Stimulated activated naive CD4-positive, alpha-beta T cell treated with Interleukin-2 at 50 U/mL for 16 hours (primary cell): ENCODE measurements at places on chromosomes 5 and 9.

GRCh38 chr5:68147659-68148058, 67.9 kb upstream of the PIK3R1 start:
- no peak for DNase-seq

DNA sequence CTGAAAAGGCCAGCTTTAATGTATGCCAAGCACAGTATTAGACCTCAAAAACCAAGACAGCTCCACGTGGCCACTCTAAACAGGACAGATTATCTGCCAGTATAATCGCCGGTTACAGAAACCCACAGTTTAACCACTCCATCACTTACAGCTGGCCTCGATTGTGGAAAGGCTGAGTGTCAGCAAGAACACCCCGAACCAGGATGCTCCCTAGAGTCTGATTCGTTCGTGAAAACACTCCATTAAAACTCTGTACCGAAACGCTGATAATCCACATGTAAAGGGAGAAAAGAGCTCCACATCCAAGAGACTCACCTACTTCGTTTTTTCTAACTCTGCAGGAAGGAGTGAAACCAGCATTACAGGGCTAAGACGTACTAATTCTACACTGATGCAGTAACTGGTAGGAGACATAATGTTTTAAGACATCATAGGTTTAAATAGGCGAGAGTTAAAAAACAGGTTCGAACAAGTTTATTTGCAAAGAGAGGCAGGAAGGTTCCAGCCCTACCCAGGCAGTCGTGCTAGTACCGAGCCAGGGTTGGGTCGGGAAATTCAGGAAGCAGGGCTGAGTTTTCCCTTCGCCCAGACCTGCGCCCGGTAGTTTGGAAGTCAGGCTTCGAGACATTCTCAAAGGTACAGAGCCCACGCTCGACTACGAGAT, 949 bp downstream of the SERINC5 start:
- DNase-seq = peak; percentile 16

- DNase-seq = no peak
These were observed at the start of gene CDH18 for GRCh38 chr5:19987612-19988361. TSS of gene CDH18 (minus strand) at chr5:19988200. CDS start at chr5:19838986, 149,214 bp downstream.

DNA sequence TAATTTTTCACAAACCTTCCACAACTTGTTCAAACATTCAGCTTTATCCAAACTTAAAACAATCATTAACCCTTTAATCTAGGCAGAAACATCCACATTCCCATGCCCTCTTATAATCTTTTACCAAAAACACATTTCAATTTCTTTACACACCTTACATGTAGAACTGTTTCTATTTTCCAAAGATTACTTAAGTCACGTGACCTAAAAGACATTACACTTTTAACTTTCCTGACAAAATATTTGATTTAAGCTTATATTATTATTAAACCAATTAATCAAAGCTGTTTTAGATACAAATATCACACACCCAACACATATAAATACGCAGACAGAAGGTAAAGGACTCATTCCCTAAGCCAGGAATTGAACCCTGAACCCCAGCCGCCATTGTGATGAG, 21.0 kb upstream of the MRPS30 start:
- no peak for DNase-seq

GRCh38 chr9:94685359-94685758, 41.1 kb upstream of the AOPEP start:
- no peak for DNase-seq

DNA sequence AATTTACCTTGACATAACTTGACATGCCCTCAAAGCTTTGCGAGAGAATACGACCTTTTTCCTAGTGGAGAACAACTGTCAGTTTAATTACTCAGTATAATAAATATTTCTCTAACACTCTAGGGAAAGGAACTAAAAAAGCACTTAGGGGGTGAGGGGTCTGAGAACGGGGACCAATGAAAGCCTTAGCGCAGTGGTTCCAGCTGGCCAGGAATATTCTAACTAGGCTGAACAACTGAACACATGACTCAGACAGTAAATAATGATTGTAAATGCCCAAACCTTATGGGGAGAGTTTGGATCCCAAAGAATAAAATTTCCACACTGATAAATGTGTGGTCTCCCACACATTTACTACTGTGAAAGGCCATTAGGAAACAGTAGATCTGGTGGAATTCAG, 14.9 kb downstream of the MYO10 start:
- DNase-seq = no peak

GRCh38 chr5:122427621-122428020, 115.6 kb downstream of the SNCAIP start:
- DNase-seq = no peak

GRCh38 chr9:98477884-98478283, 222.4 kb upstream of the TBC1D2 start:
- DNase-seq = no peak

DNA sequence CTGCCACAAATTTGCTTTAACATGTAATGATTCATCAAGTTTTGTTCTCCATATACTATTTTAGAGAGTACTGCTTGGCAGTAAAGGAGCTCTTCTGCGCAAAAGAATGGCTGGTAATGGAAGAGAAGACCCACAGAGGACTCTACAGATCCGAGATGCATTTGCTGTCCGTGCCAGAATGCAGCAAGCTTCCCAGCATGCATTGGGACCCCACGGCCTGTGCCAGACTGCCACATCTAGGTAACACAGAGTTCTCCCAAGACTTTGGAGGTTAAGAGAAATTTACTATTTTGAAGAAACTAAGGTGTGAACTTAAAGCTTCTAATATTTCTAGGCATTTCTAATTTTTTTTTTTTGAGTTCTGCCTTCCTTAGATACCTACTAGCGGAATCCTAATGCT, 107.1 kb downstream of the MUSK start:
- DNase-seq = no peak

DNA sequence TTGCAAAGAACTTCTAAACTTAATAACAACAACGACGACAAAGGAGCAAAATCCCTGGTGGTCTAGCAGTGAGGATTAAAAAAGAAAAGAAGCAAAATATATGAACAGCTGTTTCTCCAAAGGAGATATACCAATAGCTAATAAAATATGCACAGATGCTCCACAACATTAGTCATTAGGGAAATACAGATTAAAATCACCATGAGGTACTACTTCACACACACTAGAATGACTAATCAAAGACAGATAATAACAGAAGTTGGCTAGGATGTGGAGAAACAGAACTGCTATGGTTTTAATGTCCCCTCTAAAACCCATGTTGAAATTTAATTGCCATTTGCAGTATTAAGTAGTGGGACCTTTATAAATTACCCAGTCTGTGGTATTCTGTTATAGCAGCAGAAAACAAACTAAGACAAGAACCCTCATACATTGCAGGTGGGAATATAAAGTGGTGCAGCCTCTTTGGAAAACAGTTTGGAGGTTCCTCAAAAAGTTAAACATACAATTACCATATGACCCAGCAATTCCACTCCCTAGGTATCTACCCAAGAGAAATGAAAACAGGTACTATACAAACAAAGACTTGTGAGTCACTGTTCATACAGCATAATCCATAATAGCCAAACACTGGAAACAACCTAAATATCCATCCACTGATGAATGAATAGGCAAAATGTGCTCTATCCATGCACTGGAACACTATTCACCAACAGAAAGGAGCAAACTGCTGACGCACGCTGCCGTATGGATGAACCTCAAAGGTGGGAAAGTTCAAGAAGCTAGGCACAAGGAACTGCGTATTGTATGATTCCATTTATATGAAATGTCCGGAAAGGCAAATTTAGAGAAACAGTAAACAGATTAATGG, 11.4 kb upstream of the DUSP1 start:
- no peak for DNase-seq

DNA sequence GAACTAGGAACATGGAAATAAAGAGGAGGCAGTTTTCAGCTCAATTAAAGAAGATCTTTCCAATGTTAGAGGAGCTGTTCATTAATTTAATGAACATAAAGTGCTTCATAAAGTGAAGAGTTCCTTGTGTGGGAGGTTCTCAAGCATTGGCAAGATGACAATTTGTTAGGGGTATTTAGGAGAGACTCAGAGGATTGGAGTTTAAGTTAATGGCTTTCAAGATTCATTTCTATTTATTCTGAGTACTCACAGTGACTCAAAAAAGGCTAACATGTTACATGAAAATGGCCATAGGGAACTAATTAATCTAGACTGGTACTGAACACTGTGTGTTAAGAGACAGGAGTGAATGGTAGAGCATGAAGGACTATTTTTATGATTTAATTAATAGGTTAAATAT, 55.4 kb upstream of the CDH12 start:
- no peak for DNase-seq

- no peak for DNase-seq
These were observed 405.3 kb upstream of the RGMB start for GRCh38 chr5:98368141-98368540.

DNA sequence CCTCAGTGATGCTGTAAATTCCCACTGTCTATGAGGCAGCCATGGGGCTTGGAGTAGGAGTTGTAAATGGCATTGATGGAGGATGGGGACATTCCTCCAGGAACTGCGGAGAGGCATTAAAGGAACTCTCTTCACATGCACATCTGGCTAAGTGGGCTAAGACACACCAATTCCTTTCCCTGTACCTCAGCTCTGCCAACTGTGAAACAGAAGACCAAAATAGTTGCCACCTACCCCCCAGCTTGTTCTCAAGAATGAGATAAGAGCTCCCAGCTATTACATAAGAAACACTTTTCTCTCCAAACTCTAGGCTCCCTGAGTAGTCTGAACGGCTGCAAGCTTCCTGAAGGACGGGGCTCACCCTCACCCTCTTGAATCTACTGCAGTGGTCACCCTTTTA, 144.6 kb upstream of the SLC30A5 start:
- no peak for DNase-seq

- DNase-seq = no peak
These were observed 110.1 kb downstream of the SIL1 start for GRCh38 chr5:139088024-139088423.

- no peak for DNase-seq
These were observed 96.3 kb upstream of the RANBP3L start for GRCh38 chr5:36397901-36398536.

DNA sequence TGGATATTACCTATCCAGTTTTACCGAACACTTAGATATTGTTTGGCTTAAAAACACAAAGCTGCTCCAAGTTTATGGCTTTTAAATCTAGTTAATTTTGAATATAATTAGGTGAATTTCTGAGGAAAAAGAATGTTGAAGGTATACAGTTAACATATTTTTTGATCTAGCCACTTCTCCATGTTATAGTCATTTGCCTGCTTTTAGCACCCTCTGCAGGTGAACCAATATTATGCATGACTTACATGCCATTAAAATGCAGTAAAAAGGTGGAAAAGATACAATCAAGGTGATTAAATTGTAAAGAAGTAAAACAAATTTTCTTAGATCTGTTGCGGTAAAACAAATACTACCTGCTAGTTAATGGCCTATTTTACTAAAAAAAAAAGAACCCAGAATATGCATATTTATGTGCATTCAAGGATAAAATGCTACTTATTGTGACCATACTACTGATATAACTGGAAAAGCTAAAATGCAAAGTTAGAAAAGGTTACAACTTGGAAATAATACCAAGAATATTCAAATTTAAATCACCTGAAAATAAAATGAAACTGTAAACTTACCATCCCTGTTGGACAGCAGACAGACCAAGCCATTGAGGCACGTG, 132.1 kb downstream of the AP3B1 start:
- DNase-seq = no peak

GRCh38 chr9:12863618-12864017, 88.8 kb downstream of the LURAP1L start:
- DNase-seq = no peak

DNA sequence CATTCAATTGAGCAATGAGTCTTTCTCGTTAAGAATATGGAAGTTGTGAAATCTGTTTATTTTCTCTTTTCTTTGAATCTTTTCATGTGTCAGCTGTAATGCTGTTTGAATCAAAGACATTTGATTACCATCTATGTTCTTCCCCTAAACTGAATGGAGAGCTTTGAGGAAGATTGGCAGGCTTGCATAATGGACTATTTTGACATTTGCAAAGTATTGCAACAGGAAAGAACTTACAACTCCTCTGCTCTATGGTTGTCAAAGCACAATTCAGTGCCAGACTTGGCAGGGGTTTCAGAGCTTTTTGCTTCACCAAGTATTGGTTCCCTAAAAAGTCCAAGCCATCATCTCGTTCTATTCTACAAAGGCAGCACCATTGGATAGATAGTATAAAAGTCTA, 549.0 kb upstream of the NUDT12 start:
- DNase-seq = no peak

GRCh38 chr9:117734082-117734481, 29.9 kb downstream of the TLR4 start:
- DNase-seq = no peak

DNA sequence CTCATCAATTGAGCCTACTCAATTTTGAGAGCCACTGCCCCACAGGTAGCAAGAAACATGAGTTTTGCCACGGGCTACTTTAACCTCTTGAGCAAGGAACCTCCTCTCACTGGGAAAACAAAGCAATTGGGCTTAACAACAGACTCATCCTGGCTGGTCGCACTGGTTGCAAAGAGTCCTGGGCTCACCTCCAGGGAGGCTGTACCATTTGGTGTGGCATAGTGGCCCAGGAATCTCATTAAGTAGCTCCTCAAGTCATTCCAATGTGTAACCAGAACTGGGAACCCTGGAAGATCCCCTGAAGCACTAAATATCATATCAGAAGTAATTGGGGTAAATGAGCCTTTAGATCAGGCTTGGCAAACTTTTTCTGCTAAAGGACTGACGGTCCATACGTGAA, 78.5 kb downstream of the MYO10 start:
- no peak for DNase-seq

DNA sequence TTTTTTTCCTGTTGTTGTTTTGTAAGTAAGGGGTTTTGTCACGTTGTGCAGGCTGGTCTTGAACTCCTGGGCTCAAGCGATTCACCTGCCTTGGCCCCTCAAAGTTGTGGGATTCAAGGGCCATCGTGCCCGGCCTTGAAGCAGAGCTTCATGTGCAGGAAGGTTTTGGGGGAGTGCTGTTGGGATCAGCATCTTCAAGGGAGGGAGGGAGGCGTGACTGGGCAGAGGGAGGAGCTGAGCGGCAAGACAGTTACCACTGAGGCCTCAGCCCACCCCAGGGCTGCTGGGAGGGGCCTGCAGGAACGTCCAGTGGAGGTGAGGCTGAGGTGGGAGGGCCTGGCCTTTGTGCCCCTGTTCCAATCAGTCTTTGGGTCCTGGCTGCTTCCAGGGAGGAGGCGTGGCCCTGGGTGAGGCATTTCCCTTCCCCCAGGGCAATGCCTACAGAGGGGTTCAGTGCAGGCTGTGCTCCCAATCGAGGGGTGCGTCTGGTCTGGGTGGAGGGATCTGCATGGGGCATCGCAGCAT, 21.4 kb downstream of the OR2V1 start:
- DNase-seq = no peak

DNA sequence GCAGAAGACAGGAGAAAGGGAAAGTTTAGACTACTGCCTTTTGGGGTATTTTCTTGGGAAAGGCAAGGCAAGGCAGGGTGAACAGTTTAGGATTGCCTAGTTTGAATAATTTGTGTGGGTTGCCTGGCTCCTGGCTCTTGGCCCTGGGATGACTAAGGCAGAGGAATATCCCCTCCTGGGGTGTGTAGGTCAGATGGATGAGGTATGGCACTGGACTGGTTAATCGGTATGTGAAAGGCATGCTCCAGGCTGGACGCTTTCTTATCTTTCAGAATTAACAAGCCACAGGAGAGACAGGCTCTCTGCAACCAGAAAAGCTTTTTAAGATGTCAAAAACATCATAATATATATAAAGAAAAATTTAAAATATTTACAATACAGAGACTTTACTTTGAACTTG, 58.6 kb downstream of the STARD4 start:
- DNase-seq = no peak
